ENCODE measurements at places on chromosomes 13 and 19.

- DNase-seq, result no peak
These were observed 86.1 kb downstream of the TEX26 start for GRCh38 chr13:31018511-31018910.

DNA sequence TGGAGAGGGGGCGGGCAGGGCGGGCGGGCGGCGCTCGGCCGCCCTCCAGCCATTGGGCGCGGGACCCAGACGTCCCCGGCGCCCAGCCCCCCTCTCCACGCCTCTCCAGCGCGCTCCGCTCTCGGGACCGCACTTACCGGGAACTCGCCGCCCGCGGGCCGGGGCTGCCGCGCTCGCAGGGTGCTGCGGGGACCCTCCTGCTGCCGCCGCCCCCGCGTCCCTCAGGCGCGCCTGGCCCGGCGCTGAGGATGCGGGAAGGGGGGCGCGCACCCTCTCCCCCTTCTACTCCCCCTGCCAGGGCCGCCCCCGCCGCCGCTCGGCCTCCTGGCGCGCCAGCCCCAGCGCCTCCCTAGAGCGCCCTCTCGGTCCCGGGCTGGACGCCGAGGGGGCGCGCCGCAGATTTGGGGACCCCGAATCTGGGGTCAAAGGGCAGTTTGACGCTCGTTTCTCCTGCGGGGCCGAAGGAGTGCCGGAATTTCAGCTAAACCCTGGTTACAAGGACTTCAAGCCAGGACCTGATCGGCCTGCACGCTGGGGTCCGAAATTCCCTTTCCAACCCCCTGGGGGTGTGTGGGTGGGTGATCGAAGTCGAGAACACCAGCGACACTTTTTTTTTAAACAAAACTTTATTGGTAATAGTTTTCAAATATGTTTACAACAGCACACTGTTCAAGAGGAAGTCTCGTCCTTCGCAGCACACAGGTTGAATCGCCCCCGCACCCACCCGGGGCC is 696 bp upstream of the SAMD1 start:
- DNase-seq, result no peak

GRCh38 chr19:45171211-45171623 is 6.8 kb downstream of the TRAPPC6A start:
- DNase-seq, result no peak

GRCh38 chr19:41623360-41623759 is 3.5 kb downstream of the CEACAM4 start:
- no peak for DNase-seq

DNA sequence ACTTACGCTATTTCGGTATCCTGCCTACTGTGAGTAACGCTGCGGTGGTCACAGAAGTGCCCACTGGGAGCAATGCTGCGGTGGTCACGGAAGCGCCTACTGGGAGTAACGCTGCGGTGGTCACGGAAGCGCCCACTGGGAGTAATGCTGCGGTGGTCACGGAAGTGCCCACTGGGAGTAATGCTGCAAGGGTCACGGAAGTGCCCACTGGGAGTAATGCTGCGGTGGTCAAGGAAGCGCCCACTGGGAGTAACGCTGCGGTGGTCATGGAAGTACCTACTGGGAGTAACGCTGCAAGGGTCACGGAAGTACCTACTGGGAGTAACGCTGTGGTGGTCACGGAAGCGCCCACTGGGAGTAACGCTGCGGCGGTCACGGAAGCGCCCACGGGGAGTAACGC is 52.1 kb upstream of the SOX1 start:
- no peak for DNase-seq

DNA sequence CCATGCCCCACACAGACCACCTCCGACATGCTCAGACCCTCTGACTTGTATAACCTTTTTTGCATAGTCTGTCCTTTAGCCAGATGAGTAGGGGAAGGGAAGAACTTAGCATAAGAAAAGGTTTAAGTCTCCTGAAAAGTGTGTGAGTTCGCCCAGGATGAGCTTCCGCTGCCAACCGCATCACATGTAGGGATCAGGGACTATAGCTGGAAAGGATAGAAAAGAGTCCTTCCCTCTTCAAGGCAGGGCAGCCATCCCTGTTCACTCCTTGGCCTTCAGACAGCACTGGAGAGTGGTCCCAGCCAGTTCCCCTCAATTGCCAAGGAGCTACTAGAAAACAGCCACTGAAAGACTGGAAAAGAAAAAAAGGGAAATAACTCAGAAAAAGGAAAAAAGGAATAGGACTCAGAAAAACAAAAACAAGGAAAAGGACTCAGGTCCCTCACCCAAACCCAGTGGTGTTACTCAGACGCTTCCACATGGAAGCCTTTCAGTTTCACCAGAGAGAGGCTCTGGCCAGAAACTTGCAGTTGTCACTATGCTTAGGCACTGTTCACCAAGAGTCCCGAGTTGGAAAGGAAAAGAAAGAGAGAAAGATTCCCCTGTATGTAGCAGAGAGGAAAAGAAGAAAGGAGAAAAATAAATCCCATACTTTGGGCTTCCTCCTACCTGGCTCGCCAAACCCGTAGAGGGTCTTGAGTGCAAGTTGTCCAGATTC is 5.6 kb upstream of the TM9SF2 start:
- no peak for DNase-seq

GRCh38 chr13:42405665-42406390 is 133.9 kb downstream of the AKAP11 start:
- DNase-seq, result no peak

DNA sequence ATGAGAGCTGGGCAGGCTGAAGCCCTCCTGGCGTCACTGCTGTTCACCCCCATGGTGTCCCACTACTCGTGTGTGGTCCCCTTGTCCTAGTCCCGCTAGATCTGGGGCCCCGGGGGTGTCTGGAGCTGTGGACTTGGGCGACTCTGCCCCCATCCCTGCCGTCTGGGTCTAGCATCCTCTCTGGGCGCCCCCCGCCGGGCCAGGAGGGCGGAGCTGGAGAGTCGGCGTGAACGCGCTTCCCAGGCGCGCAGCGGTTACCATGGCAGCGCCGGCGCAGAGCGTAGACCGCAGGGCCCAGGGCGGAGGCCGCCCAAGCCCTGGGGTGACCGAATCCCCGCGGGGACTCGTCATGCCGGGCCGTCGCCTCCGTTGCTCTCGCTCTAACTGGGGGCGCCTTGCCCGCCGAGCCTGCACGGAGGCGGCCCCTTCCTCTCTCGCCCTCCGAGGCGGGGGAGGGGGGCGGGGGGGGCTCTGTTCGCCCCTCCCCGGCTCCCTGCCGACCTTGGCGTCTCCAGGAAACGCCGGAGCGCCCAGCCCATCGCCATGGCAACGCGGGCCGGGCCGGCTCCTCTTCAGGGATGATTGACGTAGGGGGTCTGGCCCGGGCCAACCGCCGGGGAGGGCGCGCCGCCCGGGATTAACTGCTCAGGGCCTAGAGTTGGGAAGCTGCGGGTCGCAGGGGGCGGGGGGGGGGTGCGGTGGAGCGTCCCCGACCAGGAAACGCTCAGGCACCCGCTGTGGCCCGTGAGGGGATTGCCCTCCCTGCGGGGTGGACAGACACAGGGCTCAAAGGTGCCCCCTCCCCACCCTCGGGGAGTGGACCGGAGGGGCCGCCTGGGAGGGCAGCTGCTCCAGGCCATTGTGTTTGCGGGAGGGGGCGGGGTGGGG is 8.9 kb downstream of the ISYNA1 start:
- no peak for DNase-seq

- no peak for DNase-seq
These were observed 721 bp downstream of the TNFSF11 start for GRCh38 chr13:42574435-42575311.

DNA sequence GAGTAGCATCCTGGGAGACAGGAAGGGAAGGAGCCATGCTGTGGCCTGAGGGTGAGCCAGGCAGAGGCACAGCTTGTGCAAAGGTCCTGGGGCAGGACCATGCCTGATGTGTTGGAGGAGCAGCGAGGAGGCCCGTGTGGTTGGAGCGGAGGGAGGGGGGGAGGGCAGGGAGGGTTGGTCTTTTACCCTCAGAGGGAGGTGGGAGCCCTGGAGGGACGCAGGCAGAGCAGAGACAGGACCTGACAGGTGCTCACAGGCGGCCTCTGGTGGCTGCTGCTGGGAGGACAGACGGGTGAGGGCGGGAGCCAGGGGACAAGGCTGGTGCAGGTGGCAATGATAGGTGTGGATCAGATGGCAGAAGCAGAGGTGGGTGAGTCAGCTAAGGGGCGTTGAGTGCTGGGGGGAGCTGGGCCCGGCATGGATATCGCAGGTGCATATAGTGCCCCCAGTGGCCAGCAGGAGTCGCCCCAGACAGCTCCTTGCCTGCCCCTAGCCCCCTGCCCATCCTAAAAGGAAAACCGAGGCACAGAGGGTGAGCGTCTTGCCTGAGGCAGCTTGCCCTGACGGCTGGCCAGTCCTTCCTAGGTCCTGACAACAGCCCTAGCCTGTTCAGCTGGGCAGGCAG is 9.8 kb upstream of the GNA15 start:
- DNase-seq, result no peak

DNA sequence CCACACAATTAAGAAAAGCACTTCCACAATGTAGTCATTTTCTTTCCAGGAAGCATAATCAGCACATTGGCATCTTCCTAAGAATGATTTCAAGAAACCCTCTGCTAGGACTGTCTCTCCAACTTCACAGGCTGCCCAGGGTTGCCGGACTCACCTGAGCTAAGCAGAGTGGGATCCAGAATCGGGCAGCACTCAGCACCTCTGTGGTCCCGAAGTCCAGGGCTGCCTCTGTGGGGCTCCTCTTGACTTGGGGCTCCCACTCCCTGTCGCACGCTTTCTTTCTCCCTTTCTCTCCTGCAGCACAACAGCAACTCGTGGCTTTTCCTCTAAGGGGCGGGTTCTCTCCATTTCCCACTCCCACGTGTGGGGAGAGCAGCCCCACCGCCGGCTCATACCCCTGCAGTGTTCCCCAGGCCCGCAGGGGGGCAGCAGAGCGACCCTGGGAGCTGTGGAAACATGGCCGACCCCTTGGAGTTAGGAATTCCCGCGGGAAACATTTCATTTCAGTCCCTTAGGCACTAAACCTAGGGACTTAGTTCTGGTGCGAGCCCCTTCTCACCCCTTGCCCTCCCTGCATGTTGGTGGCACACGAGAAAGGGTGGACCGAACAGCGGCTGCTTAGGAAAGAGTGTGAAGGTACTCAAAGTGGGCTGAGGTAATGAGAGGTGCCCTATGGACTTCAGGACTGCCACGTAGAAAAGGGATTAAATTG is at the start of gene TMEM272:
TSS of gene TMEM272 (minus strand) at position 316 of the 712 bp plus-strand sequence. CDS start 6,647 bp downstream, outside the sequence.
- DNase-seq, result no peak

DNA sequence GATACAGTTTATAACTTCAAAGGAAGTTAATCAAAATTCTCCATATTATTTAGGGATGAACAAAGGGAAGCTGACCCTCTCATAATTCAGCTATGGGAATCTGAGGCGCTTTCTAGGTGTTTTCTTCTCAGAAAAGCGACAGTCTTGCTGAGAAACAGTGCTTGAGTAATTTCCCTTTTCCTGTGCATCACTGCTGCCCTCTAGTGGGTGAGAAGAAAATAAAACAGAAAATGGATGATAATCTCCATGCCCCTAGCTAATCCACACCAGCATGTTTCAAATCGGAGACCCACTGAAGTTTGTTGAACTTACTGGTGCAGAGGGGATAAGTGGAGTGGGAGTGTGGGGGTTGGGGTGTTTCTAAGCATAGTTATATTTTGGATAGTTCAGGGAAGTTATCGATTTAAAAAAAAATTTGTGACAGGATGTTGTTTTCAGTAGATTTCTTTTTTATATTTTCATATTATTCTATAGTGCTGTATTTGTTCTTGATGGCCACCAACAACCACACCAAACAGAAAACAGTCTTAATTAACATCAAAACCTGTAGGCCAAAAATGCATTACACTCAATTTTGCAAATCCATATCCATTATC is 21.4 kb downstream of the LCP1 start:
- DNase-seq, result peak; percentile 18

DNA sequence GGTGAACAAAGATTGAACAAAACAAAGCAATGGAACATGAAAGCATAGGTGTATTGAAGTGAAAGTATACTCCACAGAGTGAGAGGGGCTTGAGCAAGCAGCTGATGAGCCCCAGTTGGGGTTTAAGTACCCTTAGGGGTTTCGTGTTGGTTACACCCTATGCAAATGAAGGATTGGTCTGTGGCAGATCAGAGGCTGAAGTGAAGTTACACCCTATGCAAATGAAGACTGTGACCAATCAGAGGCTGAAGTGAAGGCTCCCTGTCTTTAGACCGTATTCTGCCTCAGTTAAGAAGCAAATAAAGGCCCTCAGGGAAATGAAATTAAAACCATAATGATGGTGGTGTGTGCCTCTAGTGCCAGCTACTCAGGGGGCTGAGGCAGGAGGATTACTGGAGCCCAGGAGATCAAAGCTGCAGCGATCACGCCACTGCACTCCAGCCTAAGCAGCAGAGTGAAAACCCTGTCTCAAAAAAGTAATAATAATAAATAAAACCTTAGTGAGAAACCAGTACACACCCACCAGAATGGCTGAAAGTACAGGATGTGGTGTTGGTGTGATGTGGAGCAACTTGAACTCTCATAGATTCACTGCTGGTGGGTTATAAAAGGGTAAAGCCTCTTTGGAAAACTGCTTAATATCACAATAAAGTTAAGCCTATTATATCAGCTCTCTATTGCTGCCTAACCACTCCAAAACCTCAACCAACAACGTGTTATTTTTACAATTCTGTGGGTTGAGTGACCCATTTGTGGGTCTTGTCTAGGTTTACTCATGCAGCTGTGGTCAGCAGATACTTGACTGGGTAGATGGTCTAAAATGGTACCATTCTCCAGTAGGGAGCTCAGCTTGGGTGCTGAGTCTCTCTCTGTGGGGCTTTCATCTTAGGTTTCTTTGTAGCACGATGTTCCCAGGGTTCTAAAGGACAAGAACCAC is 12.8 kb upstream of the UPF3A start:
- no peak for DNase-seq

DNA sequence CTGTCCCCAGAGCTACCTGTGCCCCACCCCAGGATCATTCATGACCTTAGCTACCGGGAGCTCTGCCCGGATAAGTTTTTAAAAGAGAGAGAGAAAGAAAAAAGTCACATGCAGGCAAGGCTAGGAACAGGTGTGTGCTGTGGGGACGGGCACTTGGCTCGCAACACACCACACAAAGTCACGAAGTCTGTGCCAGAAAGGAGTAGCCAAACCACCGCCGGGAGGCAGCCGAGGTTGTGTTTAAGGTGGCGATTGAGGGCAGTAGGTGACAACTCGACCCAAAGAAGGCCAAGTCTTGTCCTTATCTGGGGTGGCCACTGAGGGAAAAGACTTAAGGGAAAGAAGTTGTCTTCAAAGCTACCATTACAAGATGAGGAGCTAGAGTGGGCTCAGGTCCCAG is 4.6 kb upstream of the TSHZ3 start:
- no peak for DNase-seq

GRCh38 chr13:50543782-50544181 is 299.7 kb downstream of the DLEU7 start:
- peak; percentile 38 for DNase-seq

- no peak for DNase-seq
These were observed 465.9 kb upstream of the ATXN8OS start for GRCh38 chr13:69641773-69642172.

GRCh38 chr13:67151652-67152051 is 78.5 kb downstream of the PCDH9 start:
- DNase-seq, result no peak

All from AG09319 (cell line).